Colonic mucosa (tissue), 4 donors: ENCODE measurements at places on chromosomes 16 and 17. TPM values are rescaled to one million over a fixed set of nuclear protein-coding genes. Genes with fewer than 3 reads are reported as not detected.

The SLC43A2 gene
- total RNA-seq, result 38.7 TPM

DNA sequence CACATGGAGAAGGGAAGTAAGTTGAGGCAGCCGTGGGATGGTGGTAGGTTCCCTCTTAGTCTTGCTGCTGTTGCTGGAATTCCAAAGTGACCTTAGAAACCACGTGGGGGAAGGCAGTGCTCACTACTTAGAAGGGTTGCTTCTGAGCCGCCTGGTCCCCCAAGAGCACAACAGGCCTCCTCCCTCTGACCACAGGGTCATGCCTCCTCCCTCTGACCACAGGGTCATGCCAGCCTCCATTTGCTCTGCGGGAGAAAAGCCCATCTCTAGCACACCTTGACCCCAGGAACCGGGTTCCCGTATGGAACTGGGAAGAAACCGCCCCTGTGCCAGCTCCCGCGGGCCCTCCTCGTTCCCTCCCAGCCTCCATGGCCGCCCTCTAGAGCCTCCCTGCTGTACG is 13.4 kb upstream of the ZFPM1 start:
- no peak for DNase-seq

The GAS2L2 gene
- 0.15 TPM for total RNA-seq

DNA sequence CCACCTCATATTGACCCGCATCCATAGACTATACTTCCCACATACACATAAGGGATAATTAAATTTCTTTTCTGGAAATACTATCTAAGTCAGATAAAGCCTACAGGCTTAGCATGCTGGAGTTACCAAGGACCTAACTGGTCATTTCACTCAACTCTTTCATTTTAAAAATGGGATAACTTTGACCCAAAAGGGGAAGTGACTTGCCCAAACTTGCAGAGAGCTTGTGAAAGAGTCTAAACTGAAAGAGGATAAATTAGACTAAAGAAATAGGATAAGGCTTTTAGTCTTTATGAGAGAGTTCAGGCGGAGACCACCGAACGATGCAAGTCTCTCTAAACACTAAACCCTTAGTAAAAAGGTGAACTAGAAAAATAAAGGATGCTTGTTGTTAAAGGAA is 3.9 kb upstream of the KRT33A start:
- DNase-seq, result no peak

DNA sequence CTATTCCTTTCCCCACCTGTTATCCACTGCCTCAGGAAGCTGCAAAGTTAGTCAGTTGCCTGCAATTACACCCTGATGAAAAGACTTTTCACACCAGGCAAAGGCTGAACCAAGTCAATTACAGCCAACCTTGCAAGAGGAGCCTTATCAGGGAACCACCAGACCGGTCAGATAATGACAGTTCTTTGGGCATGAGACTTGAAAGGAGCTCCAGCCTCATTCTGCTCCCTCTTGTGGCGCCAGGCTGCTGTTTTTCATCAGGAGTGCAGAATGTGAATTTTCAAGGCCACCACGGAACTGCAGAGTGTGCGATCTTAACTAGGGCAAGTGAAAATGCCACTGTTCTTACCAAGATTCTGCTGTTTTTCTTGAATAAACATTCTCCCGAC is 22.5 kb downstream of the DNAI2 start:
- DNase-seq, result peak; percentile 40

GRCh38 chr16:70574595-70575271 is 51.1 kb downstream of the SF3B3 start:
- no peak for DNase-seq

GRCh38 chr16:27199736-27200135 is 3.6 kb upstream of the KDM8 start:
- DNase-seq, result no peak

DNA sequence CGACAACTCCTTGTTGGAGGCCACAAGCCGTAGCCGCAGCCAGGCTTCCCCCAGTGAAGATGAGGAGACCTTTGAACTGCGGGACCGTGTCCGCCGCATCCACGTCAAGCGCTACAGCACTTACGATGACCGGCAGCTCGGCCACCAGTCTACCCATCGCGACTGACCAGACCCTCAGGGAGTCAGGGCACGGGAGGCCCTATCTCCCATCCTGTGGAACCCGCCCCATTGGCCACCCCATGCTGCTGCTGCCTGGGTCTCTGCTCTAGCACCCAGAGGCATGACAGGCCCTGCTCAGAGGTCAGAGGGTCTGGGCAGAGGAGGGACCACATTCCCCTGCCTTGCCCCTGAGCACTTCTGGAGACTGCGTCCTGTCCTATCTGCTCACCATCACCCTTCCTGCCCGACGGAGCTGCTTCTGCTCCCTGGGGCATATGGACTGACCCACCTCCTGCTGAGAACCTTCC is 8.9 kb downstream of the TNFAIP1 start:
- DNase-seq, result no peak

The TSNAXIP1 gene
- 0.30 TPM for total RNA-seq

GRCh38 chr17:64653325-64653984 is 8.7 kb downstream of the SMURF2 start:
- DNase-seq, result no peak
